ENCODE measurements at places on chromosomes 13 and 19.
A peak's percentile ranks its signal among the peaks of the same experiment; 100 is the strongest.

GRCh38 chr13:74134777-74135325 is 647 bp upstream of the KLF12 start:
- peak; percentile 66 for DNase-seq

GRCh38 chr19:33377586-33378475 is 4.3 kb downstream of the CEBPG start:
- DNase-seq = no peak

- DNase-seq = no peak
Measured at GRCh38 chr13:34931572-34931971, 10.5 kb upstream of the NBEA start.

GRCh38 chr13:25266706-25267105 is 20.6 kb downstream of the MTMR6 start:
- no peak for DNase-seq

DNA sequence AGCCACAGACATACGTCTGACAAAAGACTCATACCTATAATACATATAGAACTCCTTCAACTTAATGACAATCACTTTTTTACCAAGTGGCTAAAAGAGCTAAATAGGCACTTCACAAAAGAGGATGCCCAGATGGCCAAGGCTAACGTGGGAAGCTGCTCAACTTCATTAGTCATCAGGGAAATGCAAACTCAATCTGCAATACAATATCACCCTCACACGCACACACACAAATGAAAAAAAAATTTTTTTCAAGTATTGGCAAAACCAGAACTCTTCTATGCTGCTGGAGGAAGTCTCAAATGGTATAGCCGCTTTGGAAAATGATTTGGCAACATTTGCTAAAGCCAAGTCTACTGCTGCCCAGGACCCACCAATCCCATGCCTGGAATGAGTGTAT is 14.6 kb upstream of the DNMT1 start:
- no peak for DNase-seq

DNA sequence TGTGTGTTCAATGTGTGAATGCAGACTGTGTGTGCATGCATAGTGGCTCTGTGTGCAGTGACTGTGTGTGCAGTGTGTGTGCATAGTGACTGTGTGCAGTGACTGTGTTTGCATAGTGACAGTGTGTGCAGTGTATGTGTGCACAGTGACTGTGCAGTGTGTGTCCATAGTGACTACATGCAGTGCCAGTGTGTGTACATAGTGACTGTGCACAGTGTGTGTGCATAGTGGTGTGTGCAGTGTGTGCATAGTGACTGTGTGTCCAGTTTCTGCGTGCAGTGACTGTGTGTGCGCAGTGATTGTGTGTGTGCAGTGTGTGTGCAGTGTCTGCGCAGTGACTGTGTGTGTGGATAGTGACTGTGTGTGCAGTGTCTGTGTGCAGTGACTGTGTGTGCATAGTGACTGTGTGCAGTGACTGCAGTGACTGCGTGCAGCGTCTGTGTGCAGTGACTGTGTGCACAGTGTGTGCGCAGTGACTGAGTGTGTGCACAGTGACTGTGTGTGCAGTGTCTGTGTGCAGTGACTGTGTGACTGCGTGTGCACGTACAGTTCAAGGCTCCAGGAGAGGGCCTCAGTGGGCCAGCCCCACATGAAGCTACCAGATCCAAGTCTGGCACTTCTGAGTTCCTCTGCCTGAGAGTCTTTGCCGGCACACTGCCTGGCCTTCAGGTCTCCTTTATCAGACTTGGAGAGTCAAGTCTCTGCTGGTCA is 90.3 kb downstream of the IER2 start:
- no peak for DNase-seq

DNA sequence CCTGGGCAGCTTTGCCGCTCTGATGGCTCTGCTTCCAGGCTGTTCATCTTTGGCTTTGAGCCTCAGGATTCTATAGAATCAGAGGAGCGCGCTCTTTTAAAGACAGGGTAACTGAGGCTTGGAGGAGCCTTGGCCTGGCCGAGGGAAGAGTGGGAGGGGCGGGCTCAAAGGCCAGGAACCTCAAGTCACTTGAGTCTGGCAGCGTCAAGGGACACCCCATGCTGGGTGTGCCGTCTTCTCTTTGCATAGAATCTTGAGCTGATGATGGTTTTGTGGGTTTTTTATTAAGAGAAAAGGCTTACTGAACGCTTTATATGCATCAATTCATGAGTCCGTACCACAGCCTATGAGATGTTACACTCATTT is 1.1 kb downstream of the PGLS start:
- DNase-seq = no peak

DNA sequence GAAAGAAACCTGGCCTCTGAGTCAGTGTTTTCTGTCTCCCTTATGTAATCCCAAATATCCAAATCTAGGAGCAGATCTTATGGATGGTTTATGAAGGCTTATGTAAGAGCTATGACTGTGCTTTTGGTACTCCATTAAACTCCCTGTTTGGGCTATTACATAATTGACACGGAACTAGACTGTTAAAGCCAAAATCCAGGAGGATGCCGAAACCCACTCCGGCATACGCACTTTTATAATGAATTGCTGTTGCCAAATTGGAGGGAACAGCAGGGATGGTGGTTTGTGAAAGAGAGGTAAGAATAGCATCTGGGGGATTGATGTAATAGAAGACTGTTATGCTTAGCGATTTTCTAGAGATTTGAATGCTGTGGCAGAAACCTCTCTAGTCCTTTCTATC is 2.0 kb downstream of the MTUS2 start:
- DNase-seq = no peak

DNA sequence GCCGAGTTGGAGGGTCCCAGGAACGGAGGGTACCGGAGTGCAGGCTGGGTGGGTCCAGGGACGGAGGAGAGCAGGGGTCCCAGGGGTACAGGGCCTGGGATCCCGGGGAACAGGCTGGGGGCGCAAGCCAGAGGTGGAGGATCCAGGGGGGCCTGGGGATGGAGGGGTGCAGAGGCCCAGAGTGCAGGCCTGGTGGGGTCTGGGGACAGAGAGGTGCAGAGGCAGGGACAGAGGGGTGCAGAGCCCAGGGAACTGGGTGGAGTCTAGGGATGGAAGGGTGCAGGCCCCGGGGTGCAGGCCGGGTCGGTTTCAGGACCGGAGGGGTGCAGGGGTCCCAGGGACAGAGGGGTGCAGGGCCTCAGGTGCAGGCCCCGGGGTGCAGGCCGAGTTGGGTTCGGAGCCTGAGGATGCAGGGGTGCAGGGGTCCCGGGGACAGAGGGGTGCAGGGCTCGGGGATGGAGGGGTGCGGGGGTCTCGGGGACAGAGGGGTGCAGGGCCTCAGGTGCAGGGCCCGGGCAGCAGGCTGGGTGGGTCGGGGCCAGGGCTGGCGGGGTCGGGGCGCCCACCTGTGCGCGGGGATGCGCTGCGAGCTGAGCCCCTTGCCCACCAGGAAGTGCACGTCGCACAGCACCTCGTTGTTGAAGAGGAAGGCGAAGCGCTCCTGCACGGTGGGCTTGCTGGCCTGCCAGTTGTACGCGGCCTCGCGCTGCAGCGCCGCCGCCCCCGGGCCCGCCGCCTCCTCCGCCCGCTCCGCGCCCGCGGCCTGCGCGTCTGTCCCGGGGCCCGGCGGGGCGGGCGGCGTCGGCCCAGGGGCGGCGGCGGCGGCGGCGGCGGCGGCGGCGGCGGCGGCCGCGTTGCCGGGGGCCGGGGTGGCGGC is 545 bp downstream of the BTBD2 start:
- DNase-seq = no peak

- no peak for DNase-seq
Measured at GRCh38 chr13:79571147-79571546, 90.2 kb downstream of the NDFIP2 start.

DNA sequence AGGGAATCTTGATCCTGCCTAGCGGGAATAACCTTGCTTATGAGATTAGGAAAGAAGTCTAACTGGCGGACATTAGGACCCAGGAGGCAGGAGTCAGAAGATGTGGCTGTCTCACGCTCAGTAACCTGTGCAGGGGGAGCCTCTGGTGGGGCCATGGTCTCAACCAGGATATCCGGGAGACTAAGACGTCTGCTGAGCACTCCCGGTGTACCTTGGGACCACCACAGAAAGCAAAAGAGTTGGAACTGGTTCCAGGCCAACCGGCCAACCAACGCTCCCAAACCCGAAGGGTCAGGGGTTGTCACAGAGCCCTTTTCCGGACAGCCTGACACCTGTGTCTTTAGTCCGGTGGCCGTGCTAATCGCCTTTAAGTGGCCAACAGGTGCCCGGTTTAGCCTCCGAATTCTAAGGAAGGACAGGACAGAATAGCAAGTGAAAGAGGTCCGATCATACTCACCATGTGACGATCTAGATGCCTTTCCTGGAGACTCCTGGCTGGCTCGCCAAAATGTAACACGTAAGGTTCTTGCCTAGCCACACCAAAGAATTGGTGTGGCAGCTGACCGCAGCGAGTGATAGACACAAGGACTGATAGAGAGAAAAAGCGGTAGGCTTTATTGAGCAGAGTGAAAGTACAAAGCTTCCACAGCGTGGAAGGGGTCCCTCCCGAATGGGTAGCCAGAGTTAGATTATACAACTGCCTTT is 103.9 kb upstream of the DIAPH3 start:
- no peak for DNase-seq

DNA sequence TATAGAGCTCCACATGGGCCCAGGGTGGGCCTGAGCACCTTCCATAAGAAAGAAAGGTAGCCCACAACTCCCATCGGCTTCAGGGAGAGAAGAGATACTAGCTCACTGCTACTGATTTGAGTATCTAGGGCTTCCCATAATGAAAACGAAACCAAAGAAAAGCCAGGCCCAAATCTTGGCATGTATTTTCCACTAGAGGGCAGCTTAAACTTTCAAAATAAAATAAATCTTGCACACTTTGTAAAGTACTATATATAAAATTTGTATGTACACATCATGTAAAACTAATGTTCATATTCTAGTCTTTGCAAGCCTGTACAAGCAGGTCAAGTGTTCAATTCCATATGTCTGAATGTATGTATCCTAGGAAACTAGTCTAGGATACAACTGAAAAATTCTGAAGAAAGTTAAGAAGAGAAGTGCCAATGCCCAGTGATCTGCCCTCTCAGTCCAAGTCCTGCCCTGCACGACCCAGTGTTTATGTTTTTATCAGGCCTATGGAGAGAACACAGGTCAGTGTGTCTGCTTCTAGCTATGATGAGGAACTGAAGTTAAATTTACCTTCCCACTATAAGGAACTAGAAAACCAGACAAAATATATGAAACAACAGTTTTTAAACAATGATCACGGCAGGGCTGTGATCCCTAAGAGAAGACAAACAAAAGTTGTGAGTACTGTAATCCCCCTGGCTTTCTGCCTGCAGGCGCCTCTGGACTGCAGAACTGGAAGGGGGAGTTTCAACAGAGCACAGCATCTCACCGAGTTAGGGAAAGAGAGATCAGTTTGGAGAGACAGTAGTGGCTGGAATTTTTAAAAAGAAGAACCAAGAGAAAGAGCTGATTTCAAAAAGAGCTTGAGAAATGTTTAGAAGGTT is 475.7 kb downstream of the UQCRFS1 start:
- DNase-seq = no peak

DNA sequence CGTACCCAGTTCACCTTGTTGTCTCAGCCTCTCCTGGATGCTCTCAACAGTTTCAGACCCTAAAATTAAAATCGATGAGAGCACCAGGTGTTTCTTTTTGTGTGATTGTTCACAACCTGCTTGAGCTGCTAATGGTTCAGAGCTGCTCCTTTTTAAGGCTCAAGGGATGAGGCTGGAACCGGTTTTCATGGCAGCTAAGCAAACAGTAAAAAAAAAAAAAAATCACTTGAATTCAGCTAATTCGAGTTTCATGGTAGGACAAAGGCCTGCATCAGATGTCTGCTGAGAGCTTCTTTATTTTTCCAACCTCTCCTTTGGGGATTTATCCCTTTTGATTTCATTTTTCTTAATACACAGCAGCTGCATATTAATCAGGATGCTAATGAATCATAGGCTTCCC is 6.5 kb downstream of the SYCE2 start:
- no peak for DNase-seq

DNA sequence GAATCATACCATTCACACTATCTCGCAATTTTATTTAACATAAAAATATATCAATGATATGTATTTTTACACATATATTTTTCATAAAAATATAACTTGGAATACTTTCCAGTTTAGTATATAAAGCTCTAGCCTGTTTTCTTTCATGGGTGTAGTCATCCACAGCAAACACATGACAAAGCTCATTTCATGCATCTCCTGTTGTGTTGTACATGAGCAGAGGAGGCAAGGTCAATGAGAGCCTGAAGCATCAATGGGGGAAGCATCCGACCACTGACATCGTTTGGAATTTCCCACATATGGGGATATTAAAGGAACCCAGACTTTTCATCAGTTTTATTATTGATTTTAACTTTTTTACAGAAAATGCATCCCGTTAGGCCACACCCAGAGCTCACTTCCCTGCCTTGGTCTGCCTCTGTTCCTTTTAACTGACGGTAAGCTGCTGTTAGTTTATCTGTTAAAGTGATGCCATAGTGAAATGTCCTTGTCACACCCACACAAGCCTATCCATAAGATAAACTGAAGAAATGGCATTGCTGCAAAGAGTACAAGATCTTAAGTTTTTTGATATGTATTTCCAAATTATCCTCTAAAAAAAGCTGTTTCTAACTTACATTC is 44.0 kb downstream of the MIPEP start:
- no peak for DNase-seq

DNA sequence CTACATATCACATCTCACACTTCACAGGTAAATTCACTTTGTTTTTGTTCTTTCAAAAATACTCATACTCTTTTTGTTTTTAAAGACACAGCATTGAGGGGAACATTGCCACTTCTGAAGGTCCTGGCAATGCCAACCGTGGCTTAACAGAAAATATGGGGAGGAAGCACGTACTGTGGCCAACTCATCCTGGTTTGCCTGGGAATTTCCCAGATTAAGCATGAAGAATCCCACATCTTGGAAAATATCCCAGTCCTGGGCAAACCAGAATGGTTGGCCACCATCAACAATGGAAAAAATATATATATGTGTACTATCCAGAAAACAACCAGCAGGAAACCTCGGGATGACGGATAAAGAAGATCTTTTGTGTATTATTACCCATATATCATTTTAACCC is 1032.2 kb upstream of the SLC10A2 start:
- DNase-seq = no peak

- no peak for DNase-seq
Measured at GRCh38 chr13:36258831-36259230, 38.8 kb downstream of the CCDC169 start.

DNA sequence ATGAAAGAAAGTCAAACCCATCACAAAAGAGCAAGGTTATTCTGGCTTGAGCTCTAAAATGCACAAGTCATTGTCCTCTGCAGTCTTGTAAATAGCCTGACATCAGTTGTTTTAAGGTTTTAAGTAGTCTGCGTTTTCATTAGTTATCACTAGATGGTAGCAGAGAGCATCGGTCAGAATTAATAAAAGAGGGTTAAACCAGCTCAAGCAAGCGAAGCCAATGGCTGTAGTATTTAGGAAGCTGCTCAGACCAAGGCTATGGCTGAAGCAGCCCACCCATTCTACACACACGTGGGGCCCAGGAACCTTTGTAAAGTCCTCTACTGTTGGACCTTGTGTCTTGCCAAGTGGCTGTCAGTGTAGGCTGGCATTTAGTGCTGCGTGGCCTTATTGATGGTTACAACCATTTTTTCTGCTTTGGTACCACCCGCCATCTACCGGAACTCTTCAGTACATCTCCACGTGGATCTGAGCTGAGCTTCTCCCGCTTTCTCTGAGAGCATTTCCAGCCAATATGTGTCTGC is 13.3 kb upstream of the ZNF57 start:
- DNase-seq = no peak
